ENCODE measurements at places on chromosomes 7 and 10. TPM values are rescaled to one million over a fixed set of nuclear protein-coding genes. Genes with fewer than 3 reads are reported as not detected.

The MRC1 gene
- not detected for polyA plus RNA-seq

The SPDYE9 gene
- polyA plus RNA-seq: not detected

The GIMAP1 gene
- 0.63 TPM for polyA plus RNA-seq

The ZNF479 gene
- not detected for polyA plus RNA-seq

The SEC24C gene
- polyA plus RNA-seq: 60.2 TPM

The HOXA13 gene
- polyA plus RNA-seq: not detected

The ATOH7 gene
- not detected for polyA plus RNA-seq

The NAT16 gene
- polyA plus RNA-seq: not detected

The EN2 gene
- polyA plus RNA-seq: not detected

The PLEKHA8 gene
- polyA plus RNA-seq: 1.7 TPM

The RNF148 gene
- polyA plus RNA-seq: not detected

The MOGAT3 gene
- not detected for polyA plus RNA-seq

The ABCA13 gene
- polyA plus RNA-seq: not detected

The ST7 gene
- polyA plus RNA-seq: 2.3 TPM

The RABGEF1 gene
- 50.4 TPM for polyA plus RNA-seq

The AP3M1 gene
- polyA plus RNA-seq: 16.1 TPM

The CPA2 gene
- not detected for polyA plus RNA-seq

The C10orf105 gene
- 0.12 TPM for polyA plus RNA-seq

The GNGT1 gene
- polyA plus RNA-seq: not detected

The TMEM236 gene
- polyA plus RNA-seq: 0.09 TPM

The PRRT4 gene
- polyA plus RNA-seq: 0.04 TPM

The PNLIPRP2 gene
- not detected for polyA plus RNA-seq

The NEUROD6 gene
- not detected for polyA plus RNA-seq

The GRIFIN gene
- not detected for polyA plus RNA-seq

The LMOD2 gene
- polyA plus RNA-seq: not detected

The ERVW-1 gene
- not detected for polyA plus RNA-seq

The C10orf53 gene
- polyA plus RNA-seq: not detected

The PARG gene
- 8.9 TPM for polyA plus RNA-seq

The FAM53B gene
- 51.2 TPM for polyA plus RNA-seq

The SPDYE5 gene
- 0.27 TPM for polyA plus RNA-seq

The MRPL32 gene
- 41.0 TPM for polyA plus RNA-seq

The PRKCQ gene
- polyA plus RNA-seq: 0.85 TPM

All from B cell (primary cell).